NCI-H524 (cell line): ENCODE measurements at places on chromosomes 2 and 18.

DNA sequence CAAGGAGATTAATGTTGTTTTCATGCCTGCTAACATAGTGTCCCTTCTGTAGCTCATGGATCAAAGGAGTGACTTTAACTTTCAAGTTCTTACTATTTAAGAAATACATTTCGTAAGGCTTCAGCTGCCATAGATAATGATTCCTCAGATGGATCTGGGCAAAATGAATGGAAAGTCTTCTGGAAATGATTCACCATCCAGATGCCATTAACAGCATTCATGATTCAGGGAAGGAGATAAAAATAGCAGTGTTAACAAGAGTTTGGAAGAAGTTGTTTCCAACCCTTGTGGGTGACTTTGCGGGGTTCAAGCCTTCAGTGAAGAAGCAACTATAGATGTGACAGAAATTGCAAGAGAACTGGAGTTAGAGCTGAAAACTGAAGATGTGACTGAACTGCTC lies 17.0 kb downstream of the VRK2 start:
- DNase-seq = no peak

GRCh38 chr2:157055660-157056199 lies 201.8 kb upstream of the GALNT5 start:
- peak; percentile 47 for DNase-seq

- no peak for DNase-seq
Observed at GRCh38 chr2:169797601-169798000, 1.1 kb upstream of the SSB start.

- no peak for DNase-seq
Observed at GRCh38 chr18:8611916-8612576, 2.8 kb downstream of the RAB12 start.

GRCh38 chr2:135997380-135997779 lies 12.0 kb upstream of the DARS1 start:
- DNase-seq = peak; percentile 91

DNA sequence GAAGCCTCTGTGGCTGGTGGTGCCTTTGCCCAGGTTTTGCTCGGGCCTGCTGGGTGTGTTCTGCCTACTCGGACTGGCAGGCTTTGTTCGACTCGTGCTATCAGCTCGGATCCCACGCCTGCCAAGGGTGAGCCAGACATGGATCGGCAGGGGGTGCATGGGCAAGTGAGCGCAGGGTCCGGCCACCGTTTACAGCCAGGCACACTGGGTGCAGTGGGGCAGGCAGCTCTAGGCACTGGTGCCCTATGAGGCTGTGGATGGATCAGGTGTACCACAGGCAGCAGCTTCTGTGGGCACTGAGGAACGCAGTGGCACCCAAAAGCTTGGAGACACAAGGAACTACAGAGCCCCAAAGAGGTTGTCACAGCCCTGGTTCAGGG lies 25.6 kb downstream of the MARCHF7 start:
- no peak for DNase-seq

GRCh38 chr2:127101756-127102477 lies 5.0 kb downstream of the BIN1 start:
- no peak for DNase-seq

DNA sequence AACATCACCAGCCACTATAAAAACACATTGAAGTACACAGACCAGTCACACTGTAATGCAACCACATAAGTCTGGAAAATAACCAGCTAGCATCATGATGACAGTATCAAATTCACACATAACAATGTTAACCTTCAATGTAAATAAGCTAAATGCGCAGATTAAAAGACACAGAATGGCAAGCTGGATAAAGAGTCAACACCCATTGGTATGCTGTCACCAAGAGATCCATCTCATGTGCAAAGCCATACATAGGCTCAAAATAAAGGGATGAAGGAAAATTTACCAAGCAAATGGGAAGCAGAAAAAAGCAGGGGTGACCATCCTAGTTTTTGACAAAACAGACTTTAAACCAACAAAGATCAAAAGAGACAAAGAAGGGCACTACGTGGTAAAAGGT lies 110.8 kb downstream of the NR4A2 start:
- DNase-seq = no peak

- no peak for DNase-seq
Observed at GRCh38 chr2:36566887-36567286, 31.1 kb downstream of the FEZ2 start.

GRCh38 chr2:85840091-85840490 lies 48.7 kb downstream of the ST3GAL5 start:
- no peak for DNase-seq

GRCh38 chr2:2039826-2040225 lies 291.2 kb downstream of the MYT1L start:
- no peak for DNase-seq

- peak; percentile 50 for DNase-seq
Observed at GRCh38 chr2:165055082-165055851, 99.9 kb upstream of the SLC38A11 start.

- no peak for DNase-seq
Observed at GRCh38 chr2:30645745-30646119, 161.5 kb downstream of the CAPN13 start.

DNA sequence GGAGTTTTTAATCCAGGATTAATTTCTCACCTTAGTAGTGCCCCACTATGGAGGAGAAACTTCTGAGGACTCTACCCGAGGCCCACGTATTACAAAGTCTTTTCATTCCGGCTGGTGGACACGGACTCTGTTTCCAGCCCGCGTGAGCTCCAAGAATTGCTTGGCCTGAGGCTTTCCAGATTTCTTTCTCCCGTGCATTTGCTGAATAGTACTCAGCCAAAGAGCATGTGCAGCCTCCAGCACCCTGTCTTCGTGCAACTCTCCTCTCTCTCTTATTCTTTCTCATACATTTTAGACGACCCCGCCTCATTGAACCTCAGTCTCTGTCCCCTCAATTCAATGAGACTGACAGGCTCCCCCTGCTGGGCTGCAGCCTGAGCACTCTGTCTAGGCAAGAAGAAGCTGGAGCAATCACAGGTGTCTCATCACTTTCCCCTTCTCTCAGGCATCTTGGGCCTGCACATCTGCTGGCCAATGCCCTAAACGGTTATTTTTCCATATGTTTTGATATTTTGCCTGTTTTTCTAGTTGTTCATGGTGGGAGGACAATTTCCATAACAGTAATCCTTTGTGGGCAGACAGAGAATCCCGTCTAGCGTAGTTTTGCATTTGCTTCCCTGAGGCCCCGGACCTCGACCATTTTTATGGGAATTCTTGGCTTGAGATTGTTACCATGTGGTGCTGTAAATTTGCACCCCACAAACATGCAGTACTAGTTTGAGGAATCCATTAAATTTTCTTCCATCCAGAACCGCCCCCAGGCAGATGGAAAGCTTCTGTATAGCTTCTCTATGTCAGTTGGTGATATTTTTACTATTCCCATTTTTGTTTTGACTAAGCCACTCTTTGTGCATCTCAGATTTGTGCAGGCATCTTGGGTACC lies 50.1 kb upstream of the LPIN2 start:
- peak; percentile 27 for DNase-seq

DNA sequence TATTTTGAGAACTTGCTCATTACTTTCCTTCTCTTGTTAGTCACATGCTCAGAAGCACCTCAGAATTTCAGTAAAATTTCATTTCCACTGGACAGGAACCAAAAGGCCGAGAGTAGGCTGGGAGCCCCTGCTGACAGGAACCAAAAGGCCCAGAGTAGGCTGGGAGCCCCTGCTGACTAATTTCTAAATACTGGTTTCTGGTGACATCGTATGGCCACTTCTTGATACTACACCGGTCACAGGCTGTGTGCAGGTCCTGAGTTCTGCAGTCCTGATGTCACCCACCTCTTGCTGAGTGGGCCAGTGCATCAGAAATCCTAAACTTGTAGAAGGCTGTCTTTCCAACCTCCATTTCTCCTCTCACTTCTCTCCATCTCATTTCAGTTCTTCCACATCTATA lies 17.7 kb upstream of the EN1 start:
- DNase-seq = peak; percentile 17

DNA sequence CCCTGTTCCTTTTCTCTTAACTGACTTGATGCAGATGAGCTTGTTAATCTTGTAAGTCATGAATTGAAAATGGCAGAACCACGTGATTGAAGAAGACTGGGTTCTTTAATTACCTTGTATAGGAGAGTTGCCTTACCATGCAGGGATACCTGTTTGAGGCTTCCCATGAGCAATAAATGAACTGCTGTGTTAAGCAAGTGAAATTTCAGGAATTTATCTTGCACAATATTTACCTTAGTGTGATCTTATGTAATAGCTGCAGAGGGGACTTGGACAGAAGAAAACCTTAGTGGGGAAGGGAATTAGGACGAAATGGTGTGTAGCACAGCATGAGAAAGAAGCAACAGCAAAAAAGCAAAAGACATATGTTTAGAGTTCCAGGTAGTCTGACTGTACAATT lies 384.0 kb upstream of the TMEFF2 start:
- no peak for DNase-seq

DNA sequence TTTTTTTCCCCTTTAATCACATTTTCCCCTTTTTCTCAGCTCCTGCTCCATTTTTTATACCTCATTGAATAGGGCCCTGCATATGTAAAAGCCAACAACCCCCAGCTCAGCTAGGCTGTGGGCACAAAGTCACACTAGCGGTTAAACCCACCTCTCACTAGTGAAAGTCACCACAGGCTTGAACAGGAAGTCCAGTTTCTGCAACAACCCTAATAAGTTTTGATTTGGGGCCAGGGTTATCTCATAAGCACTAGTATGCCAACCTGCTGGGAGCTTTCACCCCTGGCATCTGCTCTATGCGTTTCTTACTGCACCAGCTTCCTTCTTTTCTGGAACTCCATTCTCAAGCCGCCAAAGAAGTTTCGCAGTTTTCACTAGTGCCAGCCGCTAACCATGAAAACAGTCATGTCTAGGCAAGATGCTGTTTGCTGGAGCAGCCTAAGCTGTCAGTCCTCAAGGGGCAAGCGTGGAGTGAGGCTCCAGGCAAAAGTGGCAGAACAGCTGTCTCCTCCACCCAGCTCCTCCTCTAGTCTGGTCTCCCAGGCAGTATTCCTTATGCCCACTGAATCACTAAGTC lies 197.0 kb upstream of the MEIS1 start:
- peak; percentile 82 for DNase-seq
